Tongue (tissue), 3 donors: ENCODE measurements at places on chromosomes 11 and 22. TPM values are rescaled to one million over a fixed set of nuclear protein-coding genes. Genes with fewer than 3 reads are reported as not detected.

- peak; percentile 73 for DNase-seq
These were observed at the start of the genes COMT and TXNRD2 for GRCh38 chr22:19941365-19942082. COMT (plus strand) TSS chr22:19941772; CDS start chr22:19962527, 20,755 bp downstream. TXNRD2 (minus strand) TSS chr22:19941818; CDS start chr22:19941803, 15 bp downstream.

DNA sequence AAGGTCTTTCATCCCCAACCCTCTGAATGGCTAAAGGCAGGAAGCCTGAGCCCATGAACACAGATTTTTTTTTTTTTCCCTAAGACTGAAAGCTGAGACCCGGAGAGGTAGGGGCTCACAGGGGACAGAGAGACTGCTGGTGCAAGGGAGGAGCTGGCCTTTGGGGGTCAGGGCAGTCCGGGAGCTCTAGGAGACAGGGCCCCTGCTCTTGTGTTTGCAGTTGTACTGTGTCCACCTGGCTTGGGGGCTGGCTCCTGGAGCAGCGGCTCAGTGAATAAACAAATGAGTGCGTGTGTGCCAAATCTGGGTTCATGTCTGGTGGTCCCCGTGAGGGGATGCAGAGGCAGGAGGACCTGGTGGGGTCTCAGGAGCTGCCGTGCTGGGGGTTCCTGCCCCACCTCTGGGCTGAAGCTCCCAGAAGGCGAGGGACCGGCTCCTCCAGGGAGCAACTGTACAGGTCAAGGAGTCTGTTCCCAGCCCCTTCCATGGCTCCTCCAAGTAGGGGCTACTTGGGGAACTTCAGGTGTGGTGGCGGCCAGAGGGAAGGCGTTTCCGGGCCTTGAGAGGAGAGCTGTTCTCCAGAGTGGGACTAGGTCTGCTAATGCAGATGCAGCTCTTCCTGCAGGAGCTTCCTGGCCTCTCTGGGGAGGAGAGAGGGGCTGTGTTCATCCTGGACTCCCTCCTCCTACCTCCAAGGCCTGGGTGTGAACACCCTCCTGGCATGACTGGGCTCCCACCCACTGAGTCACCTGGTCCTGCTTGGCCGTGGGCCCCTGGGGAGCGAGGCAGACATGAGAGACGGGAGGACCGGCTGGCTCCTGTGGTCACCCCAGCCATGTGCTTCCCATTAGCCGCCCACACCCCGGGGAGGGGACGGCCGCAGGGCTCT lies 57.6 kb downstream of the FBXO7 start:
- DNase-seq = peak; percentile 71

DNA sequence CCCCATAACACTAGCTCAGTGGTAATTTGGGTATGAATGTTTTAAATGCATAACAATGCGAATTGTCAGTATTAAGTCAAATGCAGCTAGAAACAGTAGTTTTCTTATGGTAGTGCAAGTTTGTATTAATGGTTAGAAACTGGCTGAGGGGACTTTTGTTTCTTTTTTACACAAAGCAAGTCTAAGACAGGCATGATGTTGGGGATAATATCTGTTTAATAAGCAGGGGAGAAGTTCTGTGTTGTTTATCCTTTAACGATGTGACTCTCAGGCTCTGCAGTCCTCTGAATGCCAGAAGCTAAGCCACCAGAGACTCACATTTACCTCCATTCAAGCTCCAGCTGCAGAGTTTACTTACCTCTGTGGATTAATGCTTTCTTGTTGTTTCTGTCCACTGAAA lies 67.8 kb downstream of the SYT9 start:
- no peak for DNase-seq

- no peak for DNase-seq
These were observed 3.5 kb downstream of the MUC2 start for GRCh38 chr11:1078191-1078601.

- peak; percentile 40 for DNase-seq
These were observed 50.5 kb upstream of the PARVG start for GRCh38 chr22:44130076-44130711.

The SMC1B gene
- total RNA-seq = 0.10 TPM

The SHISAL1 gene
- 11.2 TPM for total RNA-seq
